ENCODE measurements at places on chromosomes 2 and 18.

- DNase-seq: no peak
These were observed 275.3 kb downstream of the CMPK2 start for GRCh38 chr2:6590442-6590841.

GRCh38 chr2:128617029-128617590 is 298.4 kb upstream of the HS6ST1 start:
- no peak for DNase-seq

DNA sequence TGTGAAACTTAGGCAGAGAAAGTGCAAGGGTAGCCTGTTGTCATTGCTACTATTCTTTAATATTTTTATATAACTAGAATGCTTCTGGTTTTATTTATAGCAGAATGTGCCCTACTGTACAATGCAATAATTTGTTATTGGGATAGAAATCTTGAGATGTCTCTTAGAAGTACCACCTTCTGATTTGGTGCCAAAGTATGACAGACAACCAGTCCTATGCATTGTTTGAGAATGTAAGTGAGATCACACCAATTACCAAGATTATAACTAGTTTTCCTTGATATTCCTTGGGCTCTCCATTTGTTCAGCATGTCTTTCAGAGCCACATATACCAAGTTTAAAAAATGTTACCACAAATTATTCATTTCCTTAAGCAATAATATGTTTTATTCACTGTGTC is 399.7 kb downstream of the CPS1 start:
- DNase-seq: no peak

DNA sequence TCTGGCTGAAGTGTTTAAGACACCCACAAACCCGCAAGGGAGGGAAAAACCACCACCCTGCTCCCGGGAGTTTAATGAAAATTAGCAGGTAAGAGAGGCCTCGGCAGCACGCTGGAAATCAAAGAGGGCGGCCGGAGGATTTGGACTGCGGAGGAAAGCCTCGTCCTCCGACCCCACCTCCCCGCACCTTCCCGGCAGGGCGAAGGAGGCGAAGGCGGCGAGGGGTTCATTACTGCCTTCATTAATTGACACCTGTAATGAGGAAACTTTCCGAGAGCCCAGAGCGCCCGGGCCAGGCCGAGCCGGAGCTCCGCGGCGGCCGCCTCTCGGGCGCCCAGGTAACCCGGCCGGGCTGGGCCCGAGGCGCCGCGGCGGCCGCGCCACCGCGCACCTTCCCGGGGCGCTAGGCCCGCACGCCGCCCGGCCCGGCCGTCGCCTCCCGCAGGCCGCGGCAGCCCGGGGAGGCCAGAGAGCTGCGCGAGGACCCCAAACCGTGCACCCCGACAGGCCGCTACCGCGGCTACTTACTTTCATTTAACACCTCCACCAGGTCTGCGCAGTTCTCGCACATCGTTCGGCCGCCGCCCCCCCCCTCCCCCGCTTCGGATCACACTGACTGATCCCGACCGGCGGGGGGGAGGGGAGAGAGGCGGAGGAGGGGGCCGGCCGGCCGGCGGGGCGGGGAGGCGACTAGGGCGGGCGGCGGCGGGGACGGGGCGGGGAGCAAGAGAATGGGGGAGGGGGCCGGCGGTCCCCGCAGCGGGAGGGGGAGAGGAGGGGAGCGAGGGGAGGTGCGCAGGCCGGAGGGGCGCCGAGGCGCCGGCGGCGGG is 550 bp downstream of the USP34 start:
- DNase-seq: peak; percentile 67

DNA sequence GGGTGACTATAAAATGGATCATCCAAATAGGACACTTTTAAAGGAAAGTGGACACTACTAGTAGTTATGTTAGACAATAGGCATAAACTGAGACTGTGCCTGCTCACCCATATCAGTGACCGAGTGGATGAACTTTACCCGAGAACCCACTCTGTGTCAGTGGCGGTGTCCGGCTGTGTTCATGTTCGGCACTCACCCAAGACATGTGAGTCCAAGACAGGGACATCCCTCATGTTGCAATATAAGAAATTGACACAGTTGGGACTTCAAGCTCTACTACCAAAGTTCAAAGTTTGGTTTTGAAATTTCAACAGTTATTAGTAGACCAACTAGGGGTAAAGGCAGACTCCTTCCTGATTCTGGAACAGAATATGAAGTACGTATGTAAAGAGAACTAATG is 326.3 kb upstream of the TNP1 start:
- DNase-seq: no peak

DNA sequence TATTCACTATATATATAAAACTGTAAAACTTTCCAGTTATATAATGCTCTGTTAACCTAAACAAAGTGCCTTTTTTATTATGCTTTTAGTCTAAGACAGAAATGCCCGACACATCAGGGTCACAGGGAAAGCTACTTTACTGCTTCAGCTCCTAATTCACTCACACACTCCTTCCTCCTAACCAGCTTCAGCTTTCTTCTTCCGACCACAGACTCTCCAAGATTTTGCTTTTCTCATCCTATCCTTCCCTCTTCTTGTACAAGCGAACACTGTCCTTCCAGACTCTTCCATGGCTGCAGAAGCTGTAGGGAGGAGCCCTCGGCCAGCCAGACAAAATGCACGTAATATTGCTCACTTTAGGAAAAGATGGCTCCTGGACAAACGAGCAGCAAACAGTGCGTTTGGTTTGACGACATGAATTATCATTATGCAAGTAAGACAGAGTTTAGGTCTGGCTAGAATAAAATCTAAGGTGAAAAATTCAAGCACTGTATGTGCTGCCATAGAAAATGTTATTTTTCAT is 47.5 kb upstream of the HNRNPA3 start:
- DNase-seq: no peak

- DNase-seq: no peak
These were observed 192.8 kb downstream of the MTX2 start for GRCh38 chr2:176461809-176462670.

GRCh38 chr18:58204776-58205442 is 160.9 kb downstream of the NEDD4L start:
- DNase-seq: no peak

DNA sequence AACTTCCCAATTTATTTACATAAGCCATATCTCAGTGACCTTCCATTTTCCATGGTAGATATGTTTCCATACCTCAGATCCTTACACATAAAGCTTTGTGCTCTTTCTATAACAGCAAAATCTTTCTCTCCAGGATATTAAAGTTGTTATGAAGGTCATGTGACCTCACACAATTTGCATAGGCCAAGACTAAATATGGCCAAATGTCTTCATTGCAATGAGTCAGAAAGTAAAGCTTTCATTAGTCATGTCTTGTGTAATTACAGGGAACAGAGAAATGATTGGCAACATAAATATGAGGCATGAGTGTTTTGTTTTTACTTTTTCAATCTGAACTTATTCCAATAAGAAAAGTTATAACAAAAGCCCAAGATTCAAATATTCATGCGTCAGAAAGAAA is 243.5 kb downstream of the ASXL3 start:
- DNase-seq: no peak

GRCh38 chr18:48574667-48575300 is 36.0 kb downstream of the CTIF start:
- no peak for DNase-seq

GRCh38 chr2:23988371-23988770 is 21.5 kb upstream of the MFSD2B start:
- no peak for DNase-seq

GRCh38 chr2:197615016-197615652 is 60.3 kb downstream of the RFTN2 start:
- DNase-seq: no peak
